ENCODE measurements at places on chromosomes 4 and X.
A peak's percentile ranks its signal among the peaks of the same experiment; 100 is the strongest.

GRCh38 chr4:144288011-144288903 is 147.7 kb upstream of the GYPA start:
- peak; percentile 2 for DNase-seq

GRCh38 chr4:84673475-84674240 is 90.7 kb downstream of the CDS1 start:
- DNase-seq = peak; percentile 78

GRCh38 chrX:109728173-109728535 is 4.9 kb downstream of the ACSL4 start:
- DNase-seq = no peak

GRCh38 chr4:54001668-54002365 is 62.6 kb downstream of the CHIC2 start:
- no peak for DNase-seq

GRCh38 chrX:39631276-39632229 is 466.2 kb downstream of the BCOR start:
- DNase-seq = no peak

- no peak for DNase-seq
These were observed 79.6 kb upstream of the NPNT start for GRCh38 chr4:105815701-105816100.

DNA sequence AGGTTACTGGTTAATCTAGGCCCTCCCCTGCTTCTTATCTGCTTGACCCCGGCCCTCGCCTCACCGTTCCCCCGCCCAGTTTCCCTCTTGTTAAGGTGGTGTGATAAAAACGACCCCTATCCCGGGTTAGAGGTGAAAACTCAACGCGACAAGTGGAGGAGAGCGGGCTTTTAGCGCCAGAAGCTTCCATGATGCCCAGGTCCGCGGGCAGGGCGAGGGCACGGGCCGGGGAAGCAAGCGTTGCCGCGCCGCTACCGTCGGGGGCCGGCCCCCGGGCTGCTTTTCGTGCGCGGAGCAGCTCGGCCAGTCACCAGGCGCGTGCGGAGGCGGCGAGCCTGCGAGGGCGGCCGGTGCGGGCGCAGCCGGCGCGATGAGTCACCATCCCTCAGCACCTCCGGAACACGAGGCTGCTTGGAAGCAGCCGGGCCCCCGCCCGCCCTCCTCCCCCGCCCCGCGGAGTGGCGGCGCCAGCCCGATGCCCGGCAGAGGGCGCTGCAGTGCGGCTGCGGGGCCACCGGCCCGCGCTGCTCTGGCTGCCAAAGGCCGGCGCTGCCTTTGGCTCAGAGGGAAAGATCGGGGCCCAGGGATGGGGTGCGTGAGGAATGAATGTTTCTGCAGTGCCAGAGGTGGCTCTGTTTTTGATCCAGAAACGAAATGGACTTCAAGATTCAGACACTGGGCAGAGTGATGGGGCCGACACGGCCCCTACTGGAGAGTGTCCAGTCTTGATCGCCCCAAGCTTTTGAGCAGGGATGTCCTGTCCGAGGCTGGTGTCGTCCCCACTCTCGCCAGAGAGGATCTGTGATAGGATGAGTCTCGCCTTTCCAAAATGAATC is 107.8 kb downstream of the NHSL2 start:
- peak; percentile 91 for DNase-seq

- DNase-seq = no peak
These were observed 1.4 kb upstream of the GPR173 start for GRCh38 chrX:53047228-53047627.

DNA sequence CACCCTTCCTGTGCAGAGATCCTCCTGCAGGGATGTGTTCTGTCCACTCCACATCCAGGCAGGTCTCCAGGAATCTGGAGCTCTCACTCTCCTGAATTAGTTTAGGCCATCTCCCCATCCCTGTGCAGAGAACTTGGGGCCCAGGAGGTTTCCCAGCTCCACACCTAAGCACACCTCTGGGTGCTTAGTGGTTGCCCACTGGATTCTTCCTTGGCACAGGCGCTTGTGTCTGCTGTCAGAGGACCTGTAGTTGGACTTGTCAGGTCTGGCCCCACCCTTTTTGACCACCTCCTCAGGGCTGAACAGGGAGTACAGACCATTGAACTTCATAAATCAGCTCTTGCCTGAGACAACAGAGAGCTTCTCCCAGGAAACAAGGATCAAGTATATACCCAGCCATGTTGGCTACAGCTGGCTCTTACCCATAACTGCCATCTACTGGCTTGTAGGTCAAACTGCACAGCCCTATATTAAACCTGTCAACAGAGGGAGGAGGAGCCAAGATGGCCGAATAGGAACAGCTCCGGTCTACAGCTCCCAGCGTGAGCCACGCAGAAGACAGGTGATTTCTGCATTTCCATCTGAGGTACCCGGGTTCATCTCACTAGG is 275.5 kb downstream of the PPARGC1A start:
- DNase-seq = no peak

DNA sequence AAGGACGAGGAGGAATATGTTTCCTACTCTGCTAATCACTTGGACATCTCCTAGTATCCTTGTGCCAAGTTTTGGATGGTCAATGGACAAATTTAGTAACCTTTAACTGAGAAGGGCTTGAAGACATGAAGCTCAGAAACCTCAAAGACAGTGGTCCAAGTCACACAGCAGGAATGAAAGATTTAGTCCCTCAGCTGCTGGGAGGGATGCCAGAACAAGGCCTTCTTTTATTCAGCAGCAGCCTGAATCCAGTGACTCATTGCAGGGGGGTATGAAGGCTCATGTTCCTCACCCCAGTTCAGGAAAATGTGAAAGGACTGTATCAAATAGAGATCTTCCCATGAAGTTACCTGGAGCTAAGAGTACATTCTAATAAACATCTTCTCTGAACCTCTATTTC is 214.9 kb upstream of the UGT8 start:
- DNase-seq = peak; percentile 77

DNA sequence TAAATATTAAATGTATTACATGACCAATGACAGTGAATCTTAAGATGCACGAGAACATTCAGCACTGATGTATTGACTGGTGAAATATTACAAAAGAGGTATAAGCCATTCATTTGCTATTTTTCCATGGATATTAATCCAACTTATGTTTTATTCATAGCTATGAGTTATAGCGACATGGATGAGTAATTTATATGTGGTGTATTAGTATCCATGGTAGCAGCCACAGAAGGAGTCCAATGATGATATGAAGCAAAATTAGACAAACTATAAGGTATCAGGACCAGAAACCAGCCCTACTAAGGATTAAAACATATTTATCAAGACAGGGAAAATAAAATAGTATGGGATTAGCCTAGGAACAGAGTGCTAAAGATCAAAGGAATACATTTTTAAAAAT is 50.7 kb downstream of the THAP9 start:
- DNase-seq = no peak

DNA sequence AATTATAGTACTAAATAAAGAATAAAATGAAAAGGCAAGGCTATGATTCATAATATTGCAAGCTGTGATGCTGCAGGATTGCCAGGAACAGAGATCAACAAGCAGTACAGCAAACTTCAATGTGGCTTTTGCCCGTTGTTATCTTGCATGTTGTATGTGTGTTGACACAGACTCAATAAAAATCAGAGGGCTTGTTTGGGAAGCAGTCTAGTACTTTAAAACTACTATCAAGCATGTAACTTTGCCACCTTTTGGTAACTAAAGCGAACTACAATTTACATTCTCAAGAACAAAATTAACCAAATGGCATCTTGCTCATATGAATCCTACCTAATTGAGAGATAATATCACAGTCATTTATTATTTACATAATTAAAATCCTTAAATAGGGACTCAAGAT is 79.8 kb upstream of the GPM6A start:
- no peak for DNase-seq

- DNase-seq = no peak
These were observed 1712.4 kb upstream of the TENM3 start for GRCh38 chr4:180530787-180531186.

- DNase-seq = no peak
These were observed 155.4 kb downstream of the AFAP1 start for GRCh38 chr4:7784131-7784870.

- DNase-seq = no peak
These were observed 32.5 kb downstream of the MEPE start for GRCh38 chr4:87865288-87865687.

DNA sequence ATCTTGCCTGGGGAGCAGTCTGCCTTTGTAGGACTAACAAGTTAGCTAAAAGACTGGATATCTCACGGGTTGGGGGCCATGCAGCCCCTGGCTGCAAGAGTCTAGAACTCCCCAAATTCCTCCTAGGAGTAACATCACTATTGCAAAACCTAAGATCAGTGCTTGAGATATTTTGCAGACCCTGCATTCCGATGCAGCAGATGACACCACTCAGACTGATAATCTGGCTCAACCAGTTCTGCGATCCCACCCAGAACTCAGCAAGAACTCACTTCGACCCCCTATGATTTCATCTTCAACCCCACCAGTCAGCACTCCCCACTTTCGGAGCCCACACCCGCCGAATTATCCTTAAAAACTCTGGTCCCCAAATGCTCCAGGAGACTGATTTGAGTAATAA is 834.0 kb downstream of the C4orf33 start:
- no peak for DNase-seq

GRCh38 chr4:602559-602942 is 22.8 kb upstream of the PDE6B start:
- DNase-seq = no peak

Data from AG08395 (cell line).